Esophagus squamous epithelium (tissue), 5 donors: ENCODE measurements at places on chromosomes 6 and 20.

DNA sequence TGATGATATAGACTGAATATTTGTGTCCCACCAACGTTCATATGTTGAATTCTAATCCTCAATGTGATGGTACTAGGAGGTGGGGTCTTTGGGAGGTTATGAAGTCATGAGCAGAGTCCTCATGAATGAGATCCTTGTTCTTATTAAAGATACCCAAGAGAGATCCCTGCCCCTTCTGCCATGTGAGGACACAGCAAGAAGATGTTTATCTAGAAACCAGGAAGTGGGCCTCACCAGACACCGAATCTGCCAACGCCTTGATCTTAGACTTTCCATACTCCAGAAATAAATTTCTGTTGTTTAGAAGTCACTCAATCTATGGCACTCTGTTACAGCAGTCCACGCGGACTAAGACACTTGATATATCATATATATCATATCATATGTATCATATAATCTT lies 67.7 kb upstream of the GCM1 start:
- no peak for DNase-seq

GRCh38 chr6:36050947-36051710 lies 23.5 kb downstream of the MAPK14 start:
- no peak for DNase-seq

DNA sequence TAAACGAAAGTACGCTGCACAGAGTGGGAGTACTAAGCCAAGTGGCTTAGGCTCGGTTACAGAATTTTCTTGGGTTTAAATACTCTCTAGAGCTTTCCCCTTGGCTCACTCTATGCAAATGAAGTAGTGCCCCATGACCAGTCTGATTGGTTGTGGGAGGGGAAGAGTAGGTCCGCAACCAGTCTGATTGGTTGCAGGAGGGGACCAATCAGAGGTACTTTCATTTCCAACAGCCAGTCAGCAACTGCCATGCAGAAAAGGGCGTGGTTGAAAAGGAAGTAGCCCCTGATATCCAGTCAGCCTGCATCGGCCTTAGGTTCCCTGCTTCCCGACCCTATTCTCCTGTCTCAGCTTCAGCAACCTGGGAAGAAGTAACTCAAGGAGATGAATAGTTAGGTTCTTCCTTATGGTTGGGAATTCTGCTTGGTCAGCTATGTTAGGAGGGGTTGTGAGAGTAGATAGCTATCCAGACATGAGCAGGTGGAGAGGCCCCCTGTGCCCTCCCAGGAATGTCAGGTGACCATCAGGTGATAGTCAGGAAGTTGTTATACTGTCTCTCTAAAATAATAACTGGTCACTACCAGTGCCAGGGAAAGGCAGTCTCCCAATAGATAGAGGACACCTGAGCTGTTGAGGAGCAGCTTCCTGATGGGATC lies 57.4 kb downstream of the FARS2 start:
- no peak for DNase-seq

DNA sequence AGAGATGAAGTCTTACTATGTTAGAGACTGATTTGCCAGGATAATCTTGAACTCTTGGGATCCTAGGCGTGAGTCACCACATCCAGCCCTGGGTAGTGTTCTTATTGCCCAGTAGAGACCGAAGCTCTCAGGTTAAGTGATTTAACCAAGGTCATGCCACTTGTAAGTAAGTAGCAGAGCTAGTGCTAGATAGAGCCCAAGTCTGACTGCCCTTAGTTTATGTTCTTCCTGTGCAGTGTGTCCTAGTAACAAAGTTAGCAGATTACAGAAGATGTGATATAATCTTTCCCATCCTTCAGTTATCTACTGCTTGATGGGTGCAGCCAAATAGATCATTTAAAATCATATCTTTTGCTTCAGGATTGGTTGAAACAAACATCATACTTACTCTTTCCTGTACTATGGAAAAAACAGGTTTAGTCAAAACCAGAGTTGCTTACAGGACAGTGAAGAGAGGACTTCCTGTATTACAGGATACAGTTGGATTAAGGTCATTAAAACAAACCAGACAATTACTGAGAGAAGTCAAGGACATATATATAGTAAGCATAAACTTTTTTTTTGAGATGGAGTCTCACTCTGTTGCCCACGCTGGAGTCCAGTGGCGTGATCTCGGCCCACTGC lies 9.5 kb upstream of the PABPC1L start:
- no peak for DNase-seq

DNA sequence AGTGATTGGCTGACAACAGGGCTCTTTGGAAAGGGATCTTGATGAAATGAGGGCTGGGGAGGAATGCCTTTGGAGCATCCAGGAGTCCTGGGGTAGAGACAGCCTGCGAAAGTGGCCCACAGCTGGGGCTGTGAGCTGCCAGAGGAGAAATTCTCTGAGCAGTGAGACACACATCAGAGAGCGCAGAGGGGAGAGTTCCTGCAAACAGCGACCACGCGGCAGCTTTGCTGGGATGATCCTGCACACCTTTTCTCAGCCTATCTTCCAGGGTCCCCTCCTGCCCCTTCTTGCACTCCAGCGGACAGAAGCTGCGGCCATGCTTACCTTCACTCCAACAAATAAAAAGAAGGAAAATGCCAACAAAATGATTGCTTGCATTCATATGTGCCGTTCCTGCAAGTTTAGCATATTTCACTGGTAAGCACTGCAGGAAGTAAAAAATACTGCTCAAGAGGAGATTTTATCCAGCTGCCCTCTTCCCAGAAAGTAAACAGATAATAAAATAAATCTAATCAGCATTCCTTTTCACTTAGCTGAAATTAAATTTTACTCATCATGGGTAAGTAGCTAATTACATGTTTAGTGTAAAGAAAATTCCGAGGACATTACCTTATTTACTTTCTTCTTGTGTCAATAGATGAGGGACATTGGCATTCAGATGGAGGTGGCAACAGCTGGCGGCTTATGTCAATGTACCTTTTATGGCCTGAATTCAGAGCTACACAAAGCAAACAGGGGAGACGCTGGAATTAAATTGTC lies 339.9 kb upstream of the ARID1B start:
- DNase-seq: no peak

DNA sequence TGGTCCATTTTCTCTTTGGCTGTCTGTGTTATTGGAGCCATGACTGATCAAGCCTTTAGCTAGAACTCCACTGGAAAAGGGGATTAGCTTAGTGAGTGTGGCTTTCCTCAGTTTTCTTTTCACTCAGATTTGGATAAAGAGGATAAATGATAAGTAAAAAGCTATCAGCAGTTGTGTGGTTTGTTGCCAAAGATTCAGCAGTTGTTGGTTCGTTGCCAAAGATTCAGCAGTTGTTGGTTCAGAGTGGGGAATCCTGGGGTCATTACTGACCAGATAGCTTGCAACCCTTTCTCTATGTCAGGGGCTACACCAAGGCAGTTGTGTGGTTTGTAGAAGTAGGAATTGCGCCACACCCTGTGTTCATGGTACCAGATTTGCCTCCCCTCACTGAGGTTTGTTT lies 107.7 kb upstream of the SCP2D1 start:
- DNase-seq: no peak

DNA sequence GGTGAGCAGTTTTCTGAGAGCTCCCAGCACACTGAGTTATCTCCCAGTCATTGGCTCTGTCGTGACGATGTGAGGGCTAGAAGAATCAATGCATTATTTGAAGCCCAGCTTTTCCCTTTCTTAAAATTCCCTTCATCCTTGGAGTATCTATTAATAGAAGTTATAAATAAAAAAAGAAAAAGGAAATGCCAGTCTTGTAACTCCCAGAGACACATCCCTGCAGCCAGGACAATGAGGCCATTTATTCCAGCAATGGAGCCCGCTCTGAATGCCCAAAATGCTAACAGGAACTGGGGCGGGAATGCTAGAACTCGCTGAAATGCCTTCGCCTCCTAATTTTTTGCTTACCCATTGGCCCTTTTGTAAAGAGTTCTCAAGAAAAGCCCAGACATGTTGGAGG lies 305.8 kb downstream of the TFAP2C start:
- no peak for DNase-seq

DNA sequence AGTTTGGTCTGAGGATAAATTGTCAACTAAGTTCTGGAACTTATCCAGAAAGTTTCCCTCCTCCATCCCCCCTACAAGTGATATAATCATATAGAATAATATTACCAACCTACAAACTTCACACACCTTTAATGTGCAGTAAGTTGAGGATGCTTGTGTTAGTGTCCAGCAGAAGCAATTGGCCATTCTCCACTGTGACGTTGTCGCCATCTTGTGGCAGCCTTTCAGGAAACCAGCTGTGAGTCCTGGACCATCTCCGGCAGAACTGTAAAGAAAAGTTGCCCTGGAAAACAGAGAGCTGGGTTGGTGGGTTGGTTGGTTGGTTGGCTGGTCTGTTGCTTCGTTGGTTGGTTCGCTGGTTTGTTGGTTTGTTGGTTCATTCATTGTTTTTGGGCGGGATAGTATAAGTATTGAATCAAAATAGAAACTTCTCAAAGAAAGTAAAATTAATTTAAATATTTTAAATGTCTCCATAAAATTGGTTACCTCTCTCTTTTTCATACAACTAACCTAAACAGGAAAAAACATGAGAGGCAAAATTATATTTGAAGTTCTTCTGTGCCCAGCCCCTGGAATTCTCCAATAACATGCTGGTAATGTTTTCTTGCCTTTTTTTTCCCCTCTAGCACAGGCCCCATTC lies 127.5 kb downstream of the PKHD1 start:
- no peak for DNase-seq

DNA sequence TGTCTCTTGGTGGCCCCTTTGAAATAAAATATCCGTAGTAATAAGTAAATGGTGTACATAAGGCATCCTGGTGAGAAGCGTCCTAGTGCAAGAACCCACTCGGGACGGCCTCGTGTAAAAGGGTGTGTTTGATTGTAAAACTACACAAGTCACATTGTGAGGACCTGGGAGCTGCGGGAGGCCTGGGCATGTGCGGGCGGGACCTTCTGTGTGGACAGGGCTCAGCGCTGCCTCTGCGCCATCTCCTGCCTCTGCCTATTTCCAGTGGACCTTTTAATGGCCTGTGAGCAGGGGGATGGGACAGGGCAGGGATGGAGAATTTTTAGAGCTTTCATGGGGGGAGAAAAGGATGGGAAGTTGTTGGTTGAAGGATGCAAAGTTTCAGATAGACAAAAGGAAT lies 25.3 kb upstream of the KIF25 start:
- DNase-seq: no peak

- no peak for DNase-seq
These were observed 17.5 kb downstream of the TMX4 start for GRCh38 chr20:8002056-8002455.

DNA sequence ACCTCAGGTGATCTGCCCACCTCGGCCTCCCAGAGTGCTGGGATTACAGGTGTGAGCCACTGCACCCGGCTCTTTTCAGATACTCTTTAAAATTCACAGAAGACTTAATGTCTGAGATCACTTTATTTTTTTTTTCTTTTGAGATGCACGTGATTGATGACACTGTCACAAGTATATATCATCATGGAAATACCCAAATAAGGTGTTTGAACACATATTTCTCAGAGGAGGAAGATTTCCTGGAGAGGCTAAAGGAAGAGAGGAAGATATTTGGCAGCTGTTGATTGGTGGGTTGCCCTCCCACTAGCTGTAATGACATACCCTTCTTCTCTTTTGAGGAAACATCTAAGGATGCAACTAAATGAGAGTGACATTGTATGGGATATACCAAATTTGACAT lies 225.9 kb upstream of the CITED2 start:
- no peak for DNase-seq

DNA sequence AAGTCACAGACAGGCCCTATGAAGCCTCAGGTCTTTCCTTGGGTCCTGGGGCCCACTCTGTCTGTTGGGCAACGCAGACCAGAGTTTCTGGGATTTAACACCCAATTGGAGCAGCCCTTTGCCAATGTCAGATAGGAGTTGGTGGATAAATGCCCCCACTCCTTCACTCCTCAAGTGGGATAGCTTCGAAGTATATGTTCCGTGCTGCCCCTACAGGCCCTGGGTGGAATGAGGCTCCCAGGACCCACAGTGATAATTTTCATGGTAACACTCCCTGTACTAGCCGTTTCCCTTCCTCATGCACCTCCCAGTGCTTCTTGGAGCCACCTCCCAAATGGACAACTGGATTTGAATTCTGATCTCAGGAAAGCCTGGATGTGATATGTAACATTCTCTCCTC lies 145.4 kb downstream of the FOXA2 start:
- no peak for DNase-seq

- DNase-seq: no peak
These were observed 11.0 kb upstream of the SLC35B3 start for GRCh38 chr6:8446391-8446790.

DNA sequence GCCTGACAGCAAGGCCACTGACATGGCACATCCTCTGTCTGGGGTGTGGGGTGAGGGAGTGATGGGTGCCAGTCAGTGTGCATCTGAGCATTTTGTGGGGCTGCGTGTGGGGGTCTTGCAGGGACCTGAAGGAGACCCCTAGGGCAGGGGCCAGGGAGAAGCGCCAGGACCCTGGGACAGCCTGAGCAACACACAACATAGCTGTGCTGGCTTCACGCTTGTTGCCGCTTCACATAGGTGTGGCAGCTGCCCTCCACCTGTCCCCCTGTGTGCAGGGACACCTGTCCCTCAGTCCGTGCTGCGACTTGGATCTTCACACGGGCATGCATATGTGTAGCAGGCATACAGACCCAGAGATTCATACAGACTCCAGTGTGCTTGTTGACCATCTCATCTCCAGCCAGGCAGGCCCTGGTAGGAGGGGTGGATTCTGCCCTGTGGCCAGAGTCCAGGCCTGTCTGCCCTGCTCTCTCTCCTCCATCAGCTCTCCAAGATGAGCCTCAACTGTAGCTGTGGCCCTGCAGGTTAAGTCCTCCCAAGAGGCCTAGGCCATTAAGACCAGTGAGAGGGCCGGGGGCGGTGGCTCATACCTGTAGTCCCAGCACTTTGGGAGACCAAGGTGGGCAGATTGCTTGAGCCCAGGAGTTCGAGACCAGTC lies 3.2 kb upstream of the NPBWR2 start:
- no peak for DNase-seq

GRCh38 chr6:6942831-6943230 lies 164.9 kb upstream of the RREB1 start:
- no peak for DNase-seq

GRCh38 chr20:39516964-39517363 lies 554.8 kb downstream of the DHX35 start:
- no peak for DNase-seq

- DNase-seq: no peak
These were observed 25.9 kb downstream of the ZBP1 start for GRCh38 chr20:57594092-57594951.

- DNase-seq: no peak
These were observed 278.4 kb upstream of the PTCHD4 start for GRCh38 chr6:48389146-48390043.

GRCh38 chr20:35133735-35134134 lies 13.4 kb downstream of the EDEM2 start:
- no peak for DNase-seq

- DNase-seq: no peak
These were observed 121.4 kb downstream of the KIF13A start for GRCh38 chr6:17865798-17866725.

- DNase-seq: no peak
These were observed 91.3 kb downstream of the FILIP1 start for GRCh38 chr6:75402296-75402695.

GRCh38 chr6:35018746-35019145 lies 122.4 kb downstream of the TCP11 start:
- no peak for DNase-seq
